ENCODE measurements at places on chromosomes 2 and 18.

GRCh38 chr2:154952346-154952980 lies 254.0 kb downstream of the KCNJ3 start:
- no peak for DNase-seq

DNA sequence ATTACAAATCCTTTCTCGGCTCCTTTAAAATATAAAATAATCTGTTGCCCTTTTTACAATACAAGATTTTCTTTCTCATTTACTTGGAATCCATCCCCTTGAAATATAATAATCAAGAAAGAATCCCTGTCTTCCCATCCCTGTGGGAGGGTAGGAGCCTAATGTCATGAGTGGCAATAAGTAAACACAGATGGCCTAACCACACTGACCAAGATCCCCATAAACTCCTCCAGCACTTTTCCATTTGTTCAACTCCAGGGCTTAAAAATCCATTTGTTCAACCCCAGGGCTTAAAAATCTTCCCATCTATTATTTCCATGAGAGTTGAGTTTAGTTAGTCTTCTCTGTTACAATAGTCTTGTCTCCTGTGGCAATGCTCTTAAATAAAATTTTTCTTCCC lies 297.6 kb downstream of the CDH7 start:
- no peak for DNase-seq

DNA sequence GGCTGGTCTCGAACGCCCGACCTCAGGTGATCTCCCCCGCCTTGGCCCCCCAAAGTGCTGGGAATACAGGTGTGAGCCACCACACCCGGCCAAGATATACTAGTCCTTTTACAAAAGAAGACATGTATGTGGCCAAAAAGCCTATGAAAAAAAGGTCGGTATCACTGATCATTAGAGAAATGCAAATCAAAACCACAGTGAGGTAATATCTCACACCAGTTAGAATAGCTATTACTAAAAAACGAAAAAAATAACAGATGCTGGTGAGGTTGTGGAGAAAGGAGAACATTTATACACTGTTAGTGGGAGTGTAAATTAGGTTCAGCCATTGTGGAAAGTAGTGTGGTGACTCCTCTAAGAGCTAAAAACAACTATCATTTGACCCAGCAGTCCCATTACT lies 26.4 kb downstream of the KLHL23 start:
- DNase-seq = no peak

DNA sequence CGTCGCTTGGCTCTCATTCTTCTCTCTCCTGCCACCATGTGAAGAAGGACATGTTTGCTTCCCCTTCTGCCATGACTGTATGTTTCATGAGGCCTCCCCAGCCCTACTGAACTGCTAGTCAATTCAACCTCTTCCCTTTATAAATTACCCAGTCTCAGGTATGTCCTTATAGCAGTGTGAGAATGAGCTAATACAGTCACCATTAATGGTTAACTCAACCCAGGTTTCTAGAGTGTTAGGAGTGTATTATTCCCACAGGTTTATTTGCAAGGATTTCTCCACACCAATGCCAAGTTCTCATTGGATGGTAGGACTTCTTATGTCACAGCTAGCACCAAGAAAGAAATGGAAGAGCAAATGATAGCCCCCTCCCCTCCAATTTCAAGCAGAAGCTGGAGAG lies 71.9 kb downstream of the DYNAP start:
- no peak for DNase-seq

DNA sequence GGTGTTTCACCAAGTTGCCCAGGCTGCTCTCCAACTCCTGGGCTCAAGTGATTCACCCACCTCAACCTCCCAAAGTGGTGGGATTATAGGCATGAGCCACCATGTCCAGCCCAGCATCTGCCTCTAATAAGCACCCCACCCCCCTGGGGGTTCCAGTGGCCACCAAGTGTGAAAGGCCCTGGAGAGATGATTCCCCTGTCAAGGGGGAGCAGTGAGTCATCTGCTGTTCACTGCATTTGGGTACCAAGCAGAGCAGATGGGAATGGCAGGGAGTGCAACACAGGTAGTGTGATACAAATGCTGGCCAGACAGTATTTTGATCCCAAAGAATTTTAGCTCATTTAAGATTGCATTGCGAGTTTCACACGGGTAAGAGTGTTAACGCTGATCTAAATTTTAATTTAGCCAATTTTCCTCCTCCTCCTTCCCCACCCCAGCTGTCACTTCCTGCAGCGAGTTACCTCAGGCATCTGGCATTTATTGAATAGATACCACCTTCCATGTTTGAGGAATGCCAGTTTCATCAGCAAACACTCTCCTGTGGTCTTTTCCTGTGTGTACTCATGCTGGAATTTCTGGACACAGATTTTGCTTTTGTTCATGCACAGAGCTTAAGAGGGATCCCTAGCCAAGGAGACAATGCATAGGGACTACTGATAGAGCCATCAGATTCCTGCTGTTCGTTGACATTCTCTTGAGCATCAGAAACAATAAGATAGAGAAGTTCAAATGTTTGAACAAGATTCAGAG lies 32.4 kb upstream of the NCK2 start:
- no peak for DNase-seq

DNA sequence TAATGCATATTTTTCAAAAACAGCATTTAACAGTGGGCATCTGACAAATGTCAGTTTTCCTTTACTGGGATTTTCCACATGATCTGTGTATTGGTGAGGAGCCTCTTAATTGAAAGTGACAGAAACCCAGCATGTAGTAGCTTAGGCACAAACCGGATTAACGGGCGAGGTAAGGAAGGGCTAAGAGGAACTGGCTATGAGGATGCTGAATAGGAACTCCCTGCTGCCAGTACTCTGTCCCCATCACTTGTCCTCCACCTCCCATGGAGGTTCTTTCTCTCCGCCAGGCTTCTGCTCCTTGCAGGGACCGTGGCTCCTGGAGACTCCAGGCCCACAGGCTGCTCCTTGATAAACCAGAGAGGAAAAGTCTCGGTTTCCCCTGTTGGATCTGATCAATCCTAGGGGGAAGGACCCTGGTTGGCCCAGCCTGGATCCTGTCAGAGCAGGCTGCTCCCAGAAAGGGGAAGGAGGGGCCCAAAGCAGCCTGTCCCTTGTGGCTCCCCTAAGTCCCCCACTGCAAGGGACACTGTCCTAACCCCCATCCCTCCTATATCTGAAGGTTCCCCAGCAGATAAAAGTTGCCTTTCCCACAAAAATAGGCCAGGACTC lies 10.3 kb downstream of the TEX44 start:
- DNase-seq = no peak

GRCh38 chr2:100275200-100275589 lies 47.1 kb downstream of the LONRF2 start:
- DNase-seq = no peak

DNA sequence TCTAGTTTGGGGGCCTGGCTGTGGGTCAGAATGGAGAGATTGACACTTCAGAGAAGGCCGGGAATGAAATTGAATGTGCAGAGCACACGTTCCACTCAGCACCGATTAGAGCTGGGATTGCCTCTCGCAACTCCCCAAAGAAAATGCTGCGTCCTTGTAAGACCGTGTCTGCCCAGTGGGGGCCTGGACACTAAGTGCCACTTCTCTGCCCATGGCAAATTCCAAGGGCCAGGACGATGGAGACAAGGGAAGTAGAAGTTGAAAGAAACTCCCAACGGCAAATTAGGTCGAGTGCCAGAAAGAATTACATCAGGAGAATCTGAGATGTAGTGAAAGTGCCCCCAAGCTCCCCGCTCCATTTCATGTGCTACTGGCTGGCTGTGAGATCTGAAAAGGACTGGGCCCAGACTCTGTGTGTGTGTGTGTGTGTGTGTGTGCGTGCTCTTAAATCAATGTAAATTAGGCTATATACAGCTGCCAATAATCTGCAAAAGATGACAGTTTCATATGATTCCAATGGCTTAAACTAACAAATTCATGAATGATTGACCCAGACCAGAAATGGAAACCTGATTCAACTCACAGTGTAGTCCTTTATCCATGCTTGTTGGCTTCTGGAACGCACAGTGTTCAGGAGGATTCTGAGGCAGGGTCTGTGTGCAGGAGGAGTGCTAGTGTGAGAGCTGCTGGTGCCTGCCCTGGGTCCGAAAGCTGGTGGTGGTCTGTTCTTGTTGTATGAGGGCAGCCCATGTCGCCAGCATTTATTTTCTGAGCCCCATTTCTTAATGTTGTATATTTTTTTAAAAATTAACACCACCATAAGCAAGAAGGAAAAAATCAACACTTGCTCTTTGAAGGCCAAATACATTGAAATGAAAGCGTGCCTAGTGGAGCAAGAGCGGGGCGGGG lies 234.3 kb downstream of the AGAP1 start:
- DNase-seq = no peak

GRCh38 chr2:175575346-175576258 lies 394.1 kb upstream of the ATP5MC3 start:
- DNase-seq = no peak

DNA sequence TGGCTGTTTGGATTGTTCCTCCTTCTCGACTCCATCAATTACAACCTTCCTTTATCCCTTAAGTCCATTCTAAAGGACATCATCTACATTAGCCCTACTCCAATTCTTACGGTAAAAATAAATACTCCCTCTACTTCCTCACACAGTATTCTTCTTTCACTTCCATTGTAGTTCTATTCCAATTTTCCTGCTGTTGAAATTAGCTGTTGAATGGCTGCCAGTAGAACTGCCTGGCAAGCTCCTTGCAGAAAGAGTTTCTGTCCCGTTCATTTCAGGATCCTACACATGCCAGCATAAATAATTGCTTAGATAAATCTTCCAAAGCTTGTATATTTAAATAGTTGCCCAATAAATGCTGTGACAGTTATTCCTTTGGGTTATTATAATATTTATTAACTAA lies 459.3 kb upstream of the TRIB2 start:
- no peak for DNase-seq

DNA sequence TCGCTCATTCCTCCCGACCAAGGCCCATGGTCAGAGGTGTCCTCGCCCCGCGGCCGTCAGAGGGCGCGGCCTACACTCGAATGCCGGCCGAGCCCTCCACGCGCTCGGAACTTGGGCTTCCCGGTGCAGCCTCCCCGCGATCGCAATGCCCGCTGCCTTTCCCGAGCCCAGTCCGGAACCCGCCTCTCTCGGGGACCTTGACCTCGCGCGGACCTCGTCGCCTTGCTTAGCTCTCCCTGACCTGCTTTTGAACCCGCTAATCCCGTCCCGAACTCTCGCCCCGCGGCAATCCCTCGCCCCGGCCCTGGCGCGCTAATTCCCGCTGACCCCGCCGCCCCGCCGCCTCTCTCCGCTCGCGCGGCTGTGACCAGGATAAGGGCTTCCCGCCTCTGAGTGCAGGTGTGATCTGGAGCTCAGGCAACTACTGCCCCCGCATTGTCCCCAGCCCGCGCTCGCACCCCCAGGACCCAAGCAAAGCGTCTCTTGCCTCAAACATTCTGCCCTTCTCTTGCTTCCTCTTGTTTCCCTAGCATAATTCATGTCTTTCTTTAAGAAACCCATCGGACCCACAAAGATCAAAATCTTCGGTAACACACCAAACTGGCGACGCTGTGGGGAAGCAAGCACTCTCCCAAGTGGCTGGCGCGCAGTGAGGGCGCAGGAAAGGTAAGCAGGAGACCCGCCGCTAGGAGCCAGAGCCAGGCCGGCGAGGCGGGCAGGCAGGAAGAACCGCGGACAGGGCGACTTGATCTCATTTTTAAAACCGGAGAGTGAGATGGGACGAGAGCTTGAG lies 46.6 kb upstream of the ATP6V1B1 start:
- DNase-seq = no peak

- no peak for DNase-seq
Observed at GRCh38 chr2:241673189-241673663, 13.4 kb downstream of the DTYMK start.

DNA sequence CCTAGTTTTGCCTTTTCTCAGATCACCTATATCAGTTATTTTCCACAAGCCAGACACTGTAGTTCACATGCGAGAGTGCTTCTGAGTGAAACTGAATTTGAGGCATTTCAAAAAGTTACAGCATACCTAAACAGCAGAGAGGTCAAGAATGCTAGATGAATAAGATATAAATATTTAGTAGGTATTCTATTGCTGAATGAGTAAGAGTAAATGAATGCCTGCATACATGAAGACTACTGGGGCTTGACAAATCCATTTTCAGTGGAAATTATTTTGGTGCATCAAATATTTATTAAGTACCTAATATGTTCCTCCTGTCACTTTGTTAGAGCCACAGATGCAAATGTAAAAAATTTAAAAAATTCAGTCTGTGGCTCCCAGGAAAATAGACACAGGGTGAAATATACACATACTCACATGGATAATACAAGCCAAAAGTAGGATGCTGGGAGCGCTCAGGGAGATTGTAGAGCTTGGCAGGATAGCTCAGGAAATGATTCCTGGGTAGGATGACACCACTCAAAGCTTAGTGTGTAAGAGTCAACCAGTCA lies 27.6 kb upstream of the CDC42EP3 start:
- DNase-seq = no peak

DNA sequence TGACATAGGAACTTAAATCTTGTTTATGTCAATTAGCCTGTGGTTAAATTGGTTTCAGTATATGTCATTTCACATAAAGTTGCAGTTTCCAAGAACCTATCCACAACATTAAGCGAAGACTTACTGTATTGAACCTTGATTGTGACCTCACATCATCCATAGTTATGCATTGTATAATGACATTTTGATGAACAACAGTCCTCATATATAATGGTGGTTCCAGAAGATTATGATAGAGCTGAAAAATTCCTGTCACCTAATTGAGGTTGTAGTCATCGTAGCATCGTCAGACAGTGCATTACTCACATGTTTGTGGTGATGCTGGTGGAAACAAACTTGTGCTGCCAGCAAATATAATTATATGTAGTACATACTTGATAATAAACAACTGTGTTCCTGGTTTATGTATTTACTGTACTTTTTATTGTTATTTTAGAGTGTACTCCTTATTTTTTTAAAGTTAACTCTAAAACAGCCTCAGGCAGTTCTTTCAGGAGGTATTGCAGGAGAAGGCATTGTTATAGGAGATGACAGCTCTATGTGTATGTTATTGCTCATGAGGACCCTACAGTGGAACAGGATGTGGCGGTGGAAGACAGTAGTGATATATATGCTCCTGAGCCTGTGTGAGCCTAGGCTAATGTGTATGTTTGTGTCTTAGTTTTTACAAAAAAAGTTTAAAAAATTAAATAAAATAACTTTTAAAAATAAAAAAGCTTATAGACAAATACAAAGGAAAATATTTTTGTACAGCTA lies 56.6 kb downstream of the UBE2E3 start:
- no peak for DNase-seq

DNA sequence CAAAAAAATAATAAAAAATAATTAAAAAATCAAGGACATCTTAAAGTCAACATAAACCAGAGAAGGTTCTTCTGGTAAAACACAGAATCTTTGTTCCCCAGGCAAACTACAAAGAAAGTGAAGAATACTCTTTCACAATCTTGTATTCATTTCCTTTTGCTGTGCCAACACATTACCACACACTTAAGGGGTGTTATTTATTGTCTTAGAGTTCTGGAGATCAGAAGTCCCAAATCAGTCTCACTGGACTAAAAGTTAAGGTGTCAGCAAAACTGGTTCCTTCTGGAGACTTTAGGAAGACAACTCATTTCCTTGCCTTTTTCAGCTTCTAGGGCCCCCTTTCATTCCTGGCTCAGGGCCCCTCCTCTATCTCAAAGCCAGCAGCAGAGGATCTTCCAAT lies 12.2 kb upstream of the CAB39 start:
- DNase-seq = no peak

- no peak for DNase-seq
Observed at GRCh38 chr2:210190345-210190744, 19.1 kb upstream of the KANSL1L start.

All from stimulated activated CD8-positive, alpha-beta memory T cell treated with anti-CD3 and anti-CD28 coated beads, Interleukin-15, amount 100 ng/mL, for 4 hours (primary cell).